ENCODE measurements at places on chromosomes 5 and 9.

DNA sequence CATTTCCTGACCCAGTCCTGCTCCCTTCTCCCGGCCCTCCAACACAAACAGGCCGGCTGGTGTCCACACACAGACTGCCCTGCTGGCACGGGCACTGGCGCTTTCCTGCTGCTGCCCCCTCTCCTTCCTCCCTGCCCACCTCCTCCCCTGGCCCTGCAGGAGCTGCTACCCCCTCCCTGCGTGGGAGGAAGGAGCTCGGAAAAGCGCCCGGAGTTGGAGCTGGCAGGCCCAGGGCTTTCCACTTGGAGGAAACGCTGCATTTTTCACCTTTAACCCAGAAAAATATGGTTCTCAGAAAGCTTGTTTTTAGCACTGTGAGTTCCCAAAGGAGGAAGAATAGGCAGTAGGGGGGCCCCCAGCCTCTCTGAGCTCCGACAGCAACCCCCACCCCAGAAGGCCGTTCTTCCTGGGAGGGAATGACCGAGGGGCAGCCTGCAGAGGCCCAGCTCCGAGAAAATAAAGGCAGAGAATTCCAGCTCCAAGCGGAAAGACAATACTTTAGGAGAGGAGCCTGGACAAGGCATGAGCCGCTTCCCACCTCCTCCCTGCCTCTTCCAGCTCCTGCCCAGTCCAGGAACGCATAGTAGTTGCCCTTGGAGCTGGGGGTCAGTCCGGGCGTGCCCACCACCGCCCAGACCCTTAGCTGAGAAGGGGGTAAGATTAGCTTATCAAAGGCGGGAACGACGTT lies 88.9 kb downstream of the LIFR start:
- DNase-seq = no peak

DNA sequence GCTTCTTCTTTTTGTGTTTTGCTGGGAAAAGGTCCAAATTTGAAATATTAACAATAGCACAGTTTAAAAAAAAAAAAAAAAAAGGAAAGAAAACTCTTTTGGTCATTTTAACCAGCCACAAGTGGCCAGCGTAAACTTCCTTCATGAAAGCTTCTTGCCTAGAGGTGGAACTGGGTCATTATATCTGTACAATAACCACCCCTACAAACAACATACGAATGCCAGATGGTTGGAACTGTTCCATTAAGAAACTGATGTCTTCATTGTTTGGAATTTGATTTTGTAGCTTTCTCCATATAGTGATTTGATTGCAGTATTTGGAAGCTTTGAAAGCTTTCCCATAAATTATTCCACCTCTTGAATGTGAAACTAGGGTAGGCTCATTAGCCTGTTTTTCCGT lies 18.3 kb upstream of the LPAR1 start:
- no peak for DNase-seq

- no peak for DNase-seq
Measured at GRCh38 chr9:133340256-133340655, 4.3 kb upstream of the SURF6 start.

DNA sequence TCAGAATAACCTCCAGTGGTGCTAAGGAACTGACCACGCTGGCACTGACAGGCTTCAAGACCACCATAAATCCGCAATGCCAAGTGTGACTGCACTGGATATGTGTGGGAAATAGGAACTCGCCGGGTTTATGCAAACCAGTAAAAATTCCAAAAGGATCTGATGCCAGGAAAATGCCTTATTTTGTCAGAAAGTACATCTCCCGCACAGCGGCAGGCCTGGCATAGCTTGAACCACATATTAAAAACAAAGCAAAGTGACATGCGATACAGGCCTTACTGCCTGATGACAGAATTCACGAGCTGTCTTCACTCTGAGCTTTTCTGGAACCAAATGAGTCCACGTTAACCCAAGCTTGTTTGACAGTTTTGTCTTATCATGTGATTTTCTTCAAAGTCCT lies 139.6 kb downstream of the GLIS3 start:
- DNase-seq = no peak

GRCh38 chr5:93151121-93151520 lies 429.9 kb downstream of the NR2F1-AS1 start:
- DNase-seq = no peak

DNA sequence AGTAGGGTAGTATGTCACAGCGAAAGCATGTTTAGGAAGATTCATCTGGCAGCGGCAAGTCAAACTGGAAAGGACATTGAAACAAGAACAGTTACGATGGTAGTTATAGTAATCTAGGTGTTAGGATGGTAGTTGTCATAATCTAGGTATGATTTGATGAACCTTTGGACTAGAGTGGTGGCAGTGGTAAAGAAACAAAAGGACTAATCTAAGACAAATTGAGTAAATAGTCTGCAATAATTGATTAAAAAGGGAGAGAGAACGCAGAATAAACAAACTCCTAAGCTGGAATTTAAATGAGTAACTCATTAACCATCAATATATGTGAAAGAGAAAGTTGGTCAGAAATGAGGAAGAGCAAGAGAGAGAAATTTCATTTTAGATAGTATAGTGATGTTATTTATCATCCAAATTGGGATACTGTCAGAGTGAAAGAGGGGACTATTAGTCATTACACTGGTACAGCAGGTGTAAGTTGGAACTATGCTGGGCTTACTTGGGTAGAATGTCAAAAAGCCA lies 56.8 kb downstream of the MTREX start:
- no peak for DNase-seq

DNA sequence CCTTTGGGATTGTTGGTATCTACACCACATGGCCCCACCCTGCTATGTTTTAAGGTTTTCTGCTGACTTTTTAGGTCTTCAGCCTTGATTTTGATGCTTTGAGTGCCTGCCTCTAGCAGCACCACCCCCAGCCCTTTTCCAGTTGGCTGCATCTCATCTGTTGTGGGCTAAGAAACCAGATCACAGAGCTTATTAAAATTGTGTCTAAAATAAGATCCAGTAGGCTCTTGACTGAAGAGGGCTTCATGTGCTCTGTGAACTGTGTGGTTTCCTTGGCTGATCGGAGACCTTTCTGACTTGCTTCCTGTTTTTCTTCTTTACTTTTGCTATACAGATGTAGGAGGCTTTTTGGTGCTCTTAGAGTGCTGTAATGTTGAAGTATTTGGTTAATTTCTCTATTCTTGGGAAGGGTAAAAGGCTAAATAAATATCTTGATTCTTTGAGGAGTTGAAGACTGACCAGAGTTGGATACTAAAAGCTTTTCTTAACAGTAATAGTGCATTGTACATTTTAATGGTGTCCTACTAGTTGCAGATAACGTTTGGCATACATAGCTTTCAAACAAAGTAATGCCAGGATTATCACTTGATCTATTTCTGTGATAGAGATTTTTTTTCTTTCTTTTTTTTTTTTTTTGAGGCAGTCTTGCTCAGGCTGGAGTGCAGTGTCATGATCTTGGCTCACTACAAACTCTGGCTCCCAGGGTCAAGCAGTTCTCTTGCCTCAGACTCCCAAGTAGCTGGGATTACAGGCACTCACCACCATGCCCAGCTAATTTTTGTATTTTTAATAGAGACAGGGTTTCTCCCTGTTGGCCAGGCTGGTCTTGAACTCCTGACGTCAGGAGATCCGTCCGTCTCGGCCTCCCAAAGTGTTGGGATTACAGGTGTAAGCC lies 4.5 kb downstream of the UBE2D2 start:
- no peak for DNase-seq

GRCh38 chr5:159047086-159047485 lies 52.6 kb downstream of the EBF1 start:
- no peak for DNase-seq

GRCh38 chr9:882416-882924 lies 41.0 kb downstream of the DMRT1 start:
- no peak for DNase-seq

DNA sequence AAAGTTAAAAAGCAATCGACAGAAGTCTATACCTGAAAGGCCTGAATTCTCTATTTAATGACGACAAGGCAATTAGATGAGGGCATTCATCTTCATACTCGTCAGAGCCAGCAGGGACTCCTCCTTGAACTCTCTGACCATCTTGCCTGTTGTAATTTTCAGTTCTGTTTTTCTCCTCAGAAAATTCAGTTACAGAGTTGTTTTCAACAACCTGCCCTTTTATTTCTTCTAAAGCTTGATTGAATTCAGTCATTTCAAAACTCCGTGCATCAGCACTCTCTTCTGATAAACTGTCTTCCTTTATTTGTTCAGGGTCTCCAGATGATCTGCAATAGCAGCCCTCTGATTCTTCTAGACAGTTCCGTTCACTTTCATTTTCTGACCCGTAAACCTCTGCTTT lies 15.6 kb downstream of the RIOK2 start:
- no peak for DNase-seq

DNA sequence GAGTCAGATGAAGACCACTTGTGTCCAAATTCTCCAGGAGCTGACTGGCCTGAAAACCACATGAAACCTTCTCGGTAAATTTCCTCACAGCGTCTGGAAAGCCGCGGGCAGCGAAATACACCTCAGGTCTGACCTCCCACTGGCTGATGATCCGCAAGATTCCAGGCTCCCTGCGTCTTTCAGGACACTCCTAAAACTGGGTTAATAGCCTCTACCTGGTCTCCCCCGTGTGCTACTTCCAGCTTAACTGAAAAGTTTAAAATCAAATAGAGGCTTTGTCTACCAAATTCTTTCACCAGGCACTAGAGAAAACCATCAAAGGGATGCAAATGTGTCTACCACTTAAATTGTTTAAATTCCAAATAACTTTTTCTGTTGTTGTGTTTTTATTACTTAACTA lies 312.6 kb downstream of the DRD1 start:
- DNase-seq = no peak

DNA sequence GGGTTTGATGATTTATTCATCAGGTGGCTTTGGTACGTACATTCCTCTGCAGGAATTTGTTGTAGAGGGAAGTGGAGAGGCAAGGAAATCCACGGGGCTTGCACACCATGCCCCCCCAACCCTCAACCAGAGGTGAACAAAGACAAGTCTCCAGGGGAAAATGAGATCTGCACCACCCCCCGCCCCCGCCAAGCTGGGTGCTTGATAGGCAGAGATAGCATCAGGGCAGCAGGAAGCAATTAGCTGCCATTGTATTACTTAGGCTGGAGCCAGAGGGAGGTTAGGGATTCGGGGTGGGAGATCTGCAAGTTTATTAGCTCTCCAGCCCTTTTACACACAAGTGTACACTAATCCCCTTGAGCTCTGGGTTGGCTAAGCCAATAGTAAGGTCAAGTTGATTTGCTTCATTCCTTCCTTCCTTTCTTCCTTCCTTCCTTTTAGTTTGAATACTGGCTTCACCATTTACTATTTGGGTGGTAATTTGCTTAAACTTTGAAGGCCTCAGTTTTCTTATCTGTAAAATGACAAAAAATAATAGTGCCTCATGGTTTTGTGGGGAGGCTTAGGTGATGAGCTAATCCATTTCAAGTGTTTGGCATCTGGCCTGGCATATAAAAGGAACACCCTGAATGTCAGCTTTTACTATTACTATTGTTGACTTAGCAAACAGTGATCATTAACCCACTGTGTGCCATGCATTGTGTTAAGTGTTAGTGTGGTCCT lies 34.1 kb downstream of the SPRY4 start:
- no peak for DNase-seq

GRCh38 chr9:77981332-77981731 lies 50.3 kb downstream of the GNAQ start:
- DNase-seq = peak; percentile 78

DNA sequence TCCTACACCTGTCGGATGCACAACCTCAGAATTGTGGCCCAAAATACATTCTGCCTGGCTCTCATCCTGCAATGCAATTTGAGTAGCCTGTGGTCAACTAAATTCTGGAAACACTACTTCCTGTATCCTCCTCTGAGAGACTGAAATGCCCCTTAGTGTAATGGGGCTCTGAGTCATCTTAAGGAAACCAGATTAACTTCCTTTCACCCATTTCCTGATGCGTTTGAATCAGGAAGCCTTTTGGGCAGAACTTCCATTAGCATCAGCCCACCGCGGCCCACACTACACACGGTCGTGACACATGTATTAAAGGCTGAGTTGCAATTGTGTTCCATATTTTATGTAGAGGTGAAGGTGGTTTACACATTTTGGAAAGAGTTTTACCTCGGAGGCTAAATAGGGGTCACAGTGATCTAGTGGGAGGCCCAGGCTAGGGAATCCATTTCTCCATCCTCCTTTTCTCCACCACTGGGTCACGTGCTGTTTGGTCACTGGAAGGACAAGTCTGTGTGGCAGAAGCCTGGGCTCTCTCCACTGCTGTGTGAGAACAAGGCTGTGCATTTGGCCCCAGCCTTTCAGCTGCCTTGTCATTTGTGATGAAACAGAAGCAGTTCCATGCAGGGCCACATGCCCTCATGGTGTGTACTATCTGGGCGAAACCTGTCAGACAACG lies 55.9 kb downstream of the DAP start:
- no peak for DNase-seq

DNA sequence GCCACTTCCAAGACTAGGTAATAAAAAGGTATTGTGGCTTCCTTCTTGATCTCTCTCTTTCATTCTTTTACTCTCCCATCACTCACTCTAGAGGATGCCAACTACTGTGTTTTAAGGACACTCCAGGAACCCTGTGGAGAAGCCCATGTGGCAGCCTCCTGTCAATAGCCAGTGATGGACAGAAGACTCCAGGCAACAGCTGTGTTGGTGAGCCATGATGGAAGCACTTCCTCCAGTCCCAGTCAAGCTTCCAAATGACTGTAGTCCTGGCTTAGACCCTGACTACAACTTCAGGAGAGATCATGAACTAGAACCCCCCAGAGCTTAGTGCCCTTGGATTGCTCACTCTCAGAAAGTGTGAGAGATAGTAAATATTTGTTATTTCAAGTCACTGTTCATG lies 123.9 kb downstream of the PPP2R2B start:
- DNase-seq = no peak

- DNase-seq = peak; percentile 94
Measured at GRCh38 chr9:120935383-120935857, 8.8 kb upstream of the TRAF1 start.

DNA sequence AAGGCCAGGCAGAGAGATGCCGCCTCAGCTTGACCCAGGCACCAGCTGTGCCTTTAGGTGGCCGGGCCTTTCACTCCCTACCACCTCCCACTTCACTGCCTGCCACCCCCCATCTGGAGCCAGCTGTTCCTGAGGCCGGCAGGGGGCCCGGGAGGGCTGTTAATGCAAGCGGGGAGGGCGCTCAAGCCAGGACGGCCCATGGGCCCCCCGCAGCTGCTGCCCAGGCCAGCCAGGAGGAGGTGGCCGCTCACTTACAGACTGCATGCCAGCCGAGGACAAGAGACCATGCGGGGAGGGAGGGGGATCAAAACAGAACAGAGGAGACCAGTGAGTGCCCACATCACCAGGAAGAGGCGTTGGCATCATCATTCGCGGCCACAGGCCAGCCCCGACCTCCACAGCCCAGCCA lies 4.5 kb downstream of the ABCA2 start:
- DNase-seq = no peak

GRCh38 chr9:135093111-135093510 lies 5.6 kb downstream of the OLFM1 start:
- DNase-seq = no peak

- DNase-seq = no peak
Measured at GRCh38 chr5:27392716-27393115, 354.3 kb upstream of the CDH9 start.

GRCh38 chr5:33441241-33442177 lies 744 bp downstream of the TARS1 start:
- no peak for DNase-seq
